ENCODE measurements at places on chromosomes 7 and 10. TPM values are rescaled to one million over a fixed set of nuclear protein-coding genes. Genes with fewer than 3 reads are reported as not detected.

GRCh38 chr10:3896161-3896560 lies 111.2 kb upstream of the KLF6 start:
- DNase-seq = no peak

The PLA2G12B gene
- polyA plus RNA-seq = not detected

DNA sequence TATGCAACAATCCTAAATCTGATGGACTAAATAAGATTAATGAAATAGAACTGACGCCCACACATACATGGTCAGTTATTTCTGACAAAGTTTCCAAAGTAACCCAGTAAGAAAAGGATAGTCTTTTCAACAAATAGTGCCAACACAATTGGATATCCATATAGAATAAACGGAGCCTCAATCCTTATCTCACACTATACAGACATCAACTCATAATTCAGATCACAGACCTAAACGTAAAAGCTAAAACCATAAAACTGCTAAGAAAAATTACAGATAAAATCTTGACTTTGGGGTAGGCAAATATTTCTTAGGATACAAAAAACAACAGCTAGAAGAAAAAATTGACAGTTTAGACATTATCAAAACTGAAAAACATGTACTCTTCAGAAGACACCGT lies 8.5 kb downstream of the CACUL1 start:
- DNase-seq = no peak

DNA sequence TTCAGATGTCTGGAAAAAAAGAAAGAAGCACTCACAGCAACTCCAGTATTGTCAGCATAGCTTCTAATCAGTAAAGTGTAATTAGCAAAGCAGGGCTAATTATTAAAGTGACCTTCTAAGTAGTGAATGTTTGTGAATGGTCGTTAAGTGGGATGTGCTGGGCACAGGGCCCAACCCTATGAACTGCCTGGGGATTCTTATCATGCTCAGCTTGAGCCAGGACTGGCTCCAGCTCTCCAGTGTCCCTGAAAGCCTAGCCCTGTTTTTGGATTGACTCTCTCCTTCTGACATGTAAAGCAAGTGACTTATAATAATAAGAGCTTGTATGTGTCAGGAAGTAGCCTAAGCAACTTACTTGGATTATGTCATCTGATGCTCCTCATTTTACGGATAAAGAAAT lies 9.5 kb upstream of the TBX20 start:
- DNase-seq = no peak

DNA sequence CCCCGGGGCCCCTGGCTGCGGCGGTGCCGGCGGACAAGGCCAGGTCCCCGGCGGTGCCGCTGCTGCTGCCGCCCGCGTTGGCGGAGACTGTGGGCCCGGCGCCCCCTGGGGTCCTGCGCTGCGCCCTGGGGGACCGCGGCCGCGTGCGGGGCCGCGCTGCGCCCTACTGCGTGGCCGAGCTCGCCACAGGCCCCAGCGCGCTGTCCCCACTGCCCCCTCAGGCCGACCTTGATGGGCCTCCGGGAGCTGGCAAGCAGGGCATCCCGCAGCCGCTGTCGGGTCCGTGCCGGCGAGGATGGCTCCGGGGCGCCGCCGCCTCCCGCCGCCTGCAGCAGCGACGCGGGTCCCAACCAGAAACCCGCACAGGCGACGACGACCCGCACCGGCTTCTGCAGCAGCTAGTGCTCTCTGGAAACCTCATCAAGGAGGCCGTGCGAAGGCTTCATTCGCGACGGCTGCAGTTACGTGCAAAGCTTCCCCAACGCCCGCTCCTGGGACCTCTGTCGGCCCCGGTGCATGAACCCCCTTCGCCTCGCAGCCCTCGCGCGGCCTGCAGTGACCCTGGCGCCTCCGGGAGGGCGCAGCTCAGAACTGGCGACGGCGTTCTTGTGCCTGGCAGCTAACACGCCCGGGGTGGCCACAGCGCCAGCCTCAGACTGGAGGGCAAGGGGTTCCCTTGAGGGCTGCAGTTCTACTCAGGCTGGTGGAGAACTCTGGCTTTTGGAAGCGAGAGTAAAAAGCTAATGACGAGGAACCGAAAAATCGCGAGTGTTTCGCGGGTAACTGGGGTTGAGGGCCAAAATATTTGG lies 804 bp downstream of the FRAT1 start:
- no peak for DNase-seq

Data from BJ (cell line).